ENCODE measurements at places on chromosomes 7 and 10.

DNA sequence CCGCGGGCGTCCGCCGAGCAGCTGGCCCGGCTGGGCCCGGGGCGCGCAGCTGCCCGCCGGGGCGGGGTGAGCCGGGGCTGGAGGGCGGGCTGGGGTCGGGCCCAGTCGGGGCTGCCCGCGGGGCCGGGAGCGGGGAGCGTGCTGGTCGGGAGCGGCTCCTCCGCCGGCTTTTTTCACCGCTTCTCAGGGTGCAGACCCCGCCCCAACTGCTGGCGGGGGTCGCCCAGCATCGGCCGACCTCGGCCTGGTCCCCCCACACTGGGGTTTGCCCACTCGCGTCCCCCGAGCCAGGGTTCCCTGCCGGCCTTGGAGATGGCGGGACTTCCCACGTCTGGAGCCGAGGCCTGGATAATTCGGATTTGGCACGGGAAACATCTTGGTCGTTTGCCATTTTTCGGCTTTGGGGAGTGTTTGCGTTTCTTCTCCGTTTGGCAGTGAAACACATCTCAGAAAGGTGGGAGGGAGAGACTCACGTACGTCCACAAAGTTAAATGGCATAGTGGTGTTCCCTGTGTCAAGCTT is 432 bp downstream of the TMEM248 start:
- no peak for DNase-seq

DNA sequence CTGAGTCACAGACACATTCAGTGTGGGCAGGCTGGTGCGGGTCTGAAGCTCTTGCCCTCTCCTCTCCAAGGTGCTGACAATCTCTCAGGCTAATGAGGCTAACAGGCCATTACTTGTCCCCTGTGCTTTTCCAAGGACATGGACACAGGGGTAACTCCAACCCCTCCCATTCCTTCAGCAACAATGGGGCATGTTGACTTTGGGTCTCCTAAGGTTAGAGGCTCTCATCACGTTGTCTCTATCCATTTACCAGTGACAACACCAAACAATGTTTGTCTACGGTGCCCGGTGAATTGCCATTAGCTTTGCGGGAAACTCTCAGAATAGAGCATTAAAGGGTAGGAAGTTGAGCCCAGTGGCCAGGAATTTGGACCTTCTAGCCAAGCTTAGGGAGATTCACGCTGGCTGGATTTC is 101.6 kb upstream of the TNS3 start:
- no peak for DNase-seq

DNA sequence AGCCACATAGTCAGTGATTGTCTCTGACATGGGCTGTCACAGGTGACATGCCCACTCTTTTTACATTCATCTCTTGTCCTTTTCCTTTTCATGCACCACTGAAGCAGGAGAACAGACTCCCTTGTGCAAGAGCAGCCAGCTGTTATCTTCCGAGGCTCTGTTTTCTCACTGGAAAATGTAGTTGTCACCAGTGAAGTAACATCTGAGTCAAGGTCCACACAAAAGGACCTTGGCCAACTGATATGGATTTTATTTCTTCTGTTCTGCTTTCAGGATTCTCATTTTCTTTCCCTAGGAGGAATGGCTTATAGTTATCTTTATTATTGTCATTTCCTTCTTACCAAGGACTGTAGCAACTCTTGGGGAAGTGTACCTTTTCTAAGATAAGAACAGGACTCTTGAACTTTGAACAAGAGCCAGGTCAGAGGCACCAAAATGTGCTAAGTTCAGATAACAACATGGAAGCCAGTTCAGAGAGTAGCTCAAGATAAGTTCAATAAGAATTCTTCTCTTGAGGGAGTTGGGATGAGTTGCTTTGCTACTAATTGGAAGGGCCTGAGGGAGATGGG is 22.7 kb downstream of the AVPI1 start:
- no peak for DNase-seq

DNA sequence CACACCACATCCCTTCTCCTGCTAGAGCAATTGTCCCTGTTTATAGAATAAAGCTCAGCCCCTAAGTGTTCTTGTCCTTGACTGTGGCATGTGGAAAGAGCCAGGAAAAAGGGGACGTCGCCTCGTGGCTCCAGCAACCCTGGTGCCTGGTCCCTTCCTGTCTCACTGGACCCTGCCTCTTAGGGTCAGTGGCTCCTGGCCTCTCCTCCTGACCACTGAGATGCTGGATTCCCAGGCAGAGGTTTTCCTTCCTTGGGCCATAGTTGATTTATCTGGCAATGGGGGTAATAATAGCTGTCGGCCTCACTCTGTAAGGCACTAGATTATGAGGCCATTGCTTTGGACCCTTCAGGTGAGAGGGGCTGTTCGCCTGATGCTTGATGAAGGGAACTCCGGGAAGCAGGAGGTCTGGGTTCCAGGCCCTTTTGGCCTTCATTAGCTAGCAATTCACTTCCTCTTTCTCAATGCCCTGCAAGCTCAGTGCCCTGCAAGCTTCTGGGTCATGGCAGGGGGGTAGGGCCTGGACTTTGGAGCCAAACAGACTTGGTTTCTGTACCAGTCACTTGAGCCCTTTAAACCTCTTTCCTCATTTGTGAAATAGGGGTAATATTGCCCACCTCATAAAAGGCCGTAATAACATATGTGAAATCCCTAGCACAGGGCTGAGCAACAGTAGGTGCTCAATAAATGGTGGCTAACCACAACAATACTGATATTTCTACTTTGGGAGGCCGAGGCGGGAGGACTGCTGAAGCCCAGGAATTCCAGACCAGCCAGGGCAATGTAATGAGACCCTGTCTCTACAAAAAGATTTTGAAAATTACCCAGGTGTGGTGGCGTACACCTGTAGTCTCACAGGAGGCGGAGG is 1.1 kb downstream of the ASL start:
- DNase-seq, result no peak
